ENCODE measurements at places on chromosomes 11 and 22. TPM values are rescaled to one million over a fixed set of nuclear protein-coding genes. Genes with fewer than 3 reads are reported as not detected.

Gene TTC36
- total RNA-seq = not detected

Gene OR52N1
- total RNA-seq = not detected

Gene RAG1
- total RNA-seq = 1.3 TPM

DNA sequence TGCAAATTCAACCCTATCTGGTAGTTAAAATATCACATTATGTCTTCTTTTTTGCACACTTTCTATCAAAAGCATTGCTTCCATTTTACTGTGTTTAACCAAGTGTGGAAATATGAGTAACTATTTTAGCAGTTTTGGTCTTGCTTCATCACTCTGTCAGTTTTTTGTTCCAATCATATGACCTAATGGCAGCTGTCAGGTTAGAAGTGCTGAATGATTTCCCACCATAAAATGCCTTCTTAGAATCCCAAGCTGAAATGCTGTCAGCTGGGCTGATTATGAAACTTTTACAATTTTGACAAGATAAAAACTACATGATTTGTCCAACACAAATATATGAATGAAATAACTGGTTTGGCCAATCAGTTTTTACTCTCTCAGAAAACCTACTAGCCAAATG lies 1654.6 kb upstream of the RAG2 start:
- peak; percentile 0 for DNase-seq

GRCh38 chr11:4026389-4026788 lies 68.2 kb upstream of the RRM1 start:
- DNase-seq = no peak

- DNase-seq = no peak
Measured at GRCh38 chr22:46879083-46879482, 116.6 kb downstream of the TBC1D22A start.

DNA sequence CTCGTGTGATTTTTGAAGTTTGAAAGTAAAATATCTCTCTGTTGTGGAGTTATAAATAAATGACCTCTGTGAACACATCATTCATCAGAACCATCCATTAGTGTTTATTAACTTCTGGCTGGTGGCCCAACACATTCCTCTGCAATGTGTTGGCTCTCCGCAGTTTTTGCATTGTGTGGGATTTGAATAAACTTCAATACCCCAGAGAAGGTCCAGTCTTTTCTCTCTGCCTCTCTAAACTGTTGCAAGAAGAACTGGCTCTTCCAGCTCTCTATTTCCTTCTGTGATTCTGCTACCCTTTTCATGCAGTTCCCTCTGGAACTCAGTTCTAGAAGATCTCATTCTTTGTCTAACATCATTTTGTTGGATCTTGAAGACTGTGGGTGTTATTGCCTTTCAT lies 125.0 kb upstream of the ARHGAP42 start:
- peak; percentile 88 for DNase-seq

- peak; percentile 94 for DNase-seq
Measured at GRCh38 chr11:27213232-27213660, 149.8 kb downstream of the CCDC34 start.

- DNase-seq = no peak
Measured at GRCh38 chr11:79362206-79362757, 78.5 kb downstream of the TENM4 start.

Gene SH3BP1
- total RNA-seq = 15.6 TPM

DNA sequence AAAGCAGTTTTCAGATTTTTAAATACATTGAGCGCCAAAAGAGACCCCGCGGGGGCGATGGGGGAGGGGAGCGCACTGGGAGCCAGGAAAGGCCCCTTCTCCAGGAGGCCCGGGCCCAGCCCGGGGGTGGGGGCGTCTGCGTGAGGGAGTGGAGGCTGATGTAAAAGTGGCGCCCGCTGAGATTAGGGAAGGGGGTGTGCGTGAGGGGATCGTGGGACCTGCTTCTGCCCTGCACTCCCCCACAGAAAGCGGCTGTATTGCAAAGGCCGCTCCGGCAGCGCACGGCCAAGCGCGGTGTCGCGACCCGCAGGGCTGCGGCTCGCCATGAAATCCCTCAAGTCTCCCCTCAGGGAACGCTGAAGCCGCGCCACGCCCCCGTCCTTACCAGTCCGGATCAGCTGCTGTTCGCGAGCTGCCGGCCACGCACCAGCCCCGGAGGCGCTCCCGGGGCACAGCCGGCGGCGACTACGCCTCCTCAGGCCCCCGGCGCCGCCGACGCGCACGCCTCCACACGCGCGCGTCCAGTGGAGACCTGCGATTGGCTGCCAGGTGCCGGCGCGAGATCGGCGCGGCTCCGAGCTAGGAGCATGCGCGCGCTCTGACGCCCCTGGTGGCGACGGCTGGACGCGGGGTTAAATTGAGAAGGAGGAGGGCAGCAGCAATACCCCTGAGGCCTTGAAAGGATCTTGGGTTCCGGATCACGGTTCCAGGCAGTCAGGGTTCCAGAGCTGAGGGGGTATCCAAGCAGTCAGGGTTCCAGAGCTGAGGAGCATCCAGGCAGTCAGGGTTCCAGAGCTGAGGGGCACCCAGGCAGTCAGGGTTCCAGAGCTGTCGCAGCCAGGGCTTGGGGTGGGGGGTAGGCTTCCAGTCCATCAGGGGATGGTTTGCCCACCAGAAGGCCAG lies at the start of gene ZNF280B:
Gene ZNF280B (minus strand): TSS at position 469 of the 903 bp plus-strand sequence. CDS start 19,344 bp downstream, outside the sequence.
- DNase-seq = peak; percentile 32

DNA sequence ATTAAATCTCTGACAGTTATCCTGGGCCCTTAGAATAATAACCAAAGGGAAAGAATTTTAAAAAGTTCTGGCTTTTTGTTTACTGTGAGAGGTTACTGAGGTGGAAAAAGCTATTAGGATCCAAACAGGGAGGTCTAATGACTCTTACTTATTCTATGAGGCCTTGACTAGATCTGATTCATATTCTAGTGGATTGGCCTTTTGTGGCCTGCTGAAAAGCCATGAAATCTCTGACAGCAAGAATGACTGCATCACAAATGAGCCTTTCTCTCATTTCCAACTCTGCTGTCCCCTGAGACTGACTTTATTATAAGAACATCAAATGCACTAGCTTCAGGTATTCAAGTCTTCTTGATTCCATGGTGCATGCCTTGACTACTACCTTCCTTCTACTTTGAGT lies 1797.6 kb downstream of the LRRC4C start:
- no peak for DNase-seq

DNA sequence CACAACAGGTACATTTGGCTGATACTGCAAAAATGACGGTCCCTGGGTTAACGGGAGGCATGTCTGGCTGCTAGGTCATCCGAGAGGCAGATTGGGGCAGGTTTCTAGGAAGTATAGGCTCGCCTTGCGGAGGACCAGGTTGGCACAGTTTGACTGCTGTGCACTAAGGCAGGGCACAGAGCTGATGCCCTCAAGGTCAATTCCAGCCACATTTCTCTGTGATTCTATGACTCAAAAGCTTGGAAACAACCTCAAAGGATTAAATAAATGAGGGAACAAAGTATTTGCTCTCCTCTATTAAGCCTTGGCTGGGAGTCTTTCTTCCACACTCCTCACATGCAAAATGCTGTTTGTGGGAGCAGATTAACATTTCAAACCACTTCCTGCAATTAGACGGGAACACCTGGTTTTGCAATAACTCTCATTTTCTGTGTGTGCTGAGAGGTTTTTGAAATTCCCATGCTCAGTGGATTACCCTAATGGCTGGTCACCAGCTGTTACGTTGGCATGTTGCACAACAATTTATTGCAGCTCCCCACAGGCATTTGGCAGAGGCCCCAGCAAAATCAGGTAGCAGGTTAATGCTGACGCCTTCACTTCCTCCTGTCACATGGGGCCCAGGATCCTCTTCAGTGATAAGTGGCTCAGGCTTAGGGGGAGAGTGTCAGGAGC lies 61.0 kb upstream of the PLET1 start:
- peak; percentile 99 for DNase-seq

DNA sequence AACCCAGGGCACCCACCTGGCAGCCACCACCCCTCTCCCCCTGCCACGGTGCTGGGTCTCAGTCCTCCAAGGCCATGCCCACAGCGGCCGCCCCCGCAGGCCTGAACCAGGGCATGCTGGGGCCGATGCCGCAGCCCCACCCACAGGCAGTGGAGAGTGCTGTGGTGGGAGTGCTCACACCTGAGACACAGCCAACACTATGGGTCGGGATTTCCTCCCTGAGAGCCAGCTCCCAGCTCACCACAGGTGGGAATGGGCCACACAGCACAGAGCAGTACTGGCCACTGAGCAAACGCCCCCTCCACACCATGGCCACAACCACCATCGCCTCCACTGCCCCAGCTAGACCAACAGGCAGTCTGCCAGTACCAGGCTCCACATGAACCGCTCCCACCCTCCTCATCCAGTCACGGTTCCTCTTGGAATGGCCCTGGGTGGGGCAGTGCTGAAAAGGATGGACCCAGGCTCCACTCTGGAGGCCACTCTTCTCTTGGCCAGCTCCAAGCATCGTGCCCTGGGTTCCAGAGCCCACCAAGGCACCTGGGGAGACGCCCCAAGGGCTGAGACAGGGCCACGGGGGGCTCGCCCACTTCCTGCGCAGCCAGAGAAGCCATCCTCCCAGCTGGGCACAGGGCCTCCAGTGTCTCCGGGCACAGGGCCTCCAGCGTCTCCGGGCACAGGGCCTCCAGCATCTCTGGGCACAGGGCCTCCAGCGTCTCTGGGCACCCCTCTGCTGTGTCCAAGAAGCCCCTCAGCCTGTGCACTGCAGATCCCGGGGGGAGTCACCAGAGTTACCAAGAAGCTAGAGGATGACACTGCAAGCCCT lies 14.2 kb downstream of the MOB2 start:
- DNase-seq = no peak

- peak; percentile 8 for DNase-seq
Measured at GRCh38 chr22:45336971-45337431, 27.3 kb downstream of the FAM118A start.

DNA sequence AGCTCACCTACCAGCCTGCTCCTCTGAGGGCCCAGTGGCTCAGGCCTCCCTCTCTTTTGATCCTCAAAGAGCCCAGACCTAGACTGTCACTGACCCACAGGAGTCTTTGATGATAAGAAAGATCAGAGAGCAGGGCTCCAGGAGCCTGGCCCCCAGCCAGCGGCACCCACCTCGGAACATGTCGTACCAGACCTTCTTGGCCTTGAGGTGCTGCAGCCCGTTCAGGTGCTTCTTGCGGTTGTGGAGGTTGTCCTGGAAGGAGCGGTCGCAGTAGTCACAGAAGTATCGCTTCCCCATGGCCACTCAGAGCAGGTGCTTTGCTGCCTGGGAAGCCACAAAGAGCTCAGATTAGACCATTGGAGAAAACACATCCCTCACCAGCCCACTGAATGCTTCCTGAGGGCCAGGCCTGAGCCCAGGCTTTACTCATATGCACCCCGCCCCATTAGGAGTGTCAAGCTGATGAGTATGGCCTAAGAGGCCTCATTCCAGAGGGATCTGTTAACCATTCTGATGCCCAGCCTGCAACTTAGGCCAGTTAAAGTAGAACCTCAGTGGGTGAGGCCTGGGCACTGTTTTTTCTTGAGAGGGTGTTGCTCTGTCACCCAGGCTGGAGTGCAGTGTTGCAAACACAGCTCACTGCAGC lies 18.4 kb downstream of the ZMAT5 start:
- peak; percentile 27 for DNase-seq

- DNase-seq = no peak
Measured at GRCh38 chr11:75555079-75555811, 6.8 kb upstream of the SERPINH1 start.

Gene CASP5
- not detected for total RNA-seq

DNA sequence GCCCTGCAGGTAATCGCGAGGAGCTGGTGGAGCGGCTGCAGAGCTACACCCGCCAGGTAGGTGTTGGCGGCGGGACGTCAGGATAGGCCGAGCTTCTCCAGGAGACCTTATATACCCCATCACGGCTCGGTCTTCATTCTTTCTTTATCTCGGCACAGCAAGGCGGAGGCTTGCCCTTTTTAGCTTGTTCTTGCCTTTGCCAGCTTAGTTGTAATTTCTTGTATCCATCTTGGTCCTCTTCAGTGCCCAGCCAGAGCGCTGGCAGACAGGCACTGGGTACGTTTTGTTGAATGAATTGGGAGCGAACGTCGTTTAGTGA lies 459 bp downstream of the SF3B2 start:
- DNase-seq = no peak

Gene C11orf42
- not detected for total RNA-seq

DNA sequence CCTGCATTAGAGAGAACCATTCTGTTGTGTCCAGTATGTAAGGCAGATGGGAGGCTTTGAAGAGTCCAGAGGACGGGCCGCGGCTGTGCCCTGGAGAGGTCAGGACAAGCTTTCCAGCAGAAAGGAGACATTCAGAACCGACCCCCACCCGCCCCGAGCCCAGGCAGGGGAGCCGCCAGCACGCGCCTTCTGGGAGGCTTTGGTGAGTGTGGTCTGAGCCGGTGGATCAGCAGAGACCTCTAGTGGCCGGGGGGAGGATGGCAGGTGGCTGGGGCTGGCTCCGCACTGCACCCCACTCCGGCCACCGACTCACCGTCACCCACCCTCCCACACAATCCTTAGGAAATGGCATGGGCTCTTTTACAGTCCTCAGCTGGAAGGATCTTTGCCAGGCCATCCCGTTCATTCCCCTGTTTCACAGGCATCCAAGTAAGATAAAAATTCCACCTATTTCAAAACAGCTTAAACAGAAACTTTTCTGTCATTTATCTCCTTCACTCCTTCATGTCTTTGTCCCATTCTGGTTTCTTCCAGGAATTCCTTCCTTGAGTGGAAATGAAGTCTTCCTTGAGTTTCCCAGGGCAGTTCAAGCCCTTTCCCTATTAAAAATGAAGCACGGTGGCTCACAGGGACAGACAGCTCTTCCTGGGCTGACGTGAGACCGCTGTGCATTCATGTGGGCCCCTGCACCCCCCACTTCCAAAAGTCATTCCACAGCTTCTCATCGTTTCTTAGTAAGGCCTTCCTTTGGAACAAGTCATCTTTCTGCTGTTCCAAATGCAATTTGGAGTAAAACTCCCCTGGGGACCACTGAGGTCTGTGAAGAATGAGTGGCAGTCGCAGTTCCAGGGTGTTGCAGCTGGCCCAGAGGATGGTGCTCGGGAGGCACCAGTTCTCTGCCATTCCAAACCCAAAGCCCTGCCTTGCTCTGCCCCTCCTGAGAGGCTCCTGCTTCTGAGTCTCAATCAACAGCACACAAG lies 91.0 kb downstream of the FEZ1 start:
- DNase-seq = peak; percentile 20

DNA sequence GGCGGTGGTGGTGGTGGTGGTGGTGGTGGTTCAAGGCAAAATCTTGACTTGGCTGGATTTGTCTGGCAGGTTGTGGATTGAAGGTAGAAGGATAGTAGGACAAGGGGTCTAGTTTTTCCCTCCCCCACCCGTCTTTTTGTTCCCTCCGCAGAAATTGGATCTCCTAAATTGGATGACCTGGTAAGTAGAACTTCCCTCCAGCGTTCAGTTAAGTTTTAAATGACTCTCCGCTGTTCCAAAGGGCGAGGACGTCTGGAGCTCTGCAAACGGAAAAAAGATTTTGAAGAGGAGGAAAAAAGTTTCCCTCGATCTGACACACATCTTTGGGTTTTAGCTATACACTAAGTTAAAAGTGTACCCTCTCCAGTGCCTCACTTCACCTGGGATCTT lies 422 bp upstream of the LGR4 start:
- DNase-seq = no peak

Gene OR52E8
- total RNA-seq = not detected

Gene PGA5
- total RNA-seq = not detected
